T-helper 17 cell (primary cell): ENCODE measurements at places on chromosomes 12 and 14.

DNA sequence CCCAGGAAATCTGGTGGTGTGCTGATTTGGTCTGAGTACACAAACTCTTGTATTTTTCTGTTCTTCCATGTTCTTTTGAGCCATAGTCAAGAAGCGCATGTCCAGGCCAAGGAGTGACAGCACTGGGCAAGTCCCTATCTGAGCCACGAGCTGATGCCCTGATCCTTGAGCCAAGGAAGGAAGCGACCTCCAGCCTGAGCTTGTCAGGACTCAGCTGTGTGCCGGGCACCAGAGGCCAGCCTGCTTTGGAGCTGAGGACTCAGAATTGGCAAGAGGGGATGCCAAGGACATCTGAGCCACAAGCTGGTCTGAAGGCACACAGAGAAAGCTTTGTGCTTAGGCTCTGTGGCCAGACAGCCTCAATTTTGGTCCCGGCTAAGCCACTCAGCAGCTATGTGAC lies 52.6 kb downstream of the GALNT16 start:
- DNase-seq = no peak

GRCh38 chr12:31456562-31456961 lies 130.6 kb upstream of the SINHCAF start:
- DNase-seq = no peak

DNA sequence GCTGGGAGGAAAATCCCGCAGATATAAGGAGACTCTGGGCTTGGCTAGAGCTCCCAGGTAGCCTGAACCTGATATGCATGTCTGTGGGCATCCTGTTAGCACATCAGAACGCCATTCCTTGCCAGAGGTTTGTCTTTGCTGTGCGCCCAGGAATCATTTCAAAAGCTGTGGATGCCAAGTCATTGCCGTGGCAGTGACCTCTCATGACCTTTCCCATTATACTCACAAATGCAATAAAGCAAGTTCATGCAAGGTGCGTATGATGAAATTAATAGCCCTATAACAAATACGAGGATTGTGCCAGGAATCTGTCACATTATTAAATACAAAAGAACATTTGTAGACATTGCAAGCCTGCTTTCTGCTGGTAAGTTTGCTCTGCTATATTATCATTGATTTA lies 229.1 kb upstream of the PELI2 start:
- no peak for DNase-seq

DNA sequence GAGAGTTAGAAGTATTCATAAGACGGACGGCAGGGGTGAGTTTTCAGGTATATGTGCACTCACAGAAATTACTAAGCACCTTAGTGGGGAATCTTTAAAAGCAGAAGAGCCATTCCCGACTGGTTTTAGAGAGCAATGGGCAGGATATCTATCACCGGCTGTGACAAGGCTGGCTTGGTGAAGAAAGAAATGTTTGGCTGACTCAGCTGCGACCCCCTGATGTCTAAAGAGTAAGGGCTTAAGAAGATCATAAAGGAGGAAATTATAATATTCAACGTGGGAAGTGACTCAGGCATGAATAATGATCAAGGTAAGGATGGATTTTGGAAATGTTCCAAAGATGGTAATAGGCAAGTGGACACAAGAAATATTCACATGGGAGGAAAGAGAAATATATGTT lies 407.6 kb downstream of the TMEM132D start:
- DNase-seq = no peak

DNA sequence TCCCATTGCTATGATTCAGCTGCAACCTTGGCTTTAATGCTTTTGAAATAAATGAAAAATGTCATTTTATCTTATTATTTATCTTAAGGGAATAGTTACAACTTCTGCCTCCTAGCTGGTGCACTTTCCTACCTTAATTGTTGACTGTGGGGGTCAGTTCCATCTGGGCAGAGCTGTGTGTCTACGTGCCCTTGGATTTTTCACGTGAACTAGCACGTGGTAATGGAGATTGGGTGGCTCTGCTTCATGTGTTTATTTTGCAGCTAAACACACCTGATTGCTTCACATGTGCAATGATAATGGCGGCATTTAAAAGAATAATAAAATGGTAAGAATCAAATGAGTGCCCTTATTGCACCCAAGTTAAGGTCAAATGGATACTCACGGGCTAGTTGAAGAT lies 10.6 kb upstream of the PELI2 start:
- DNase-seq = no peak

DNA sequence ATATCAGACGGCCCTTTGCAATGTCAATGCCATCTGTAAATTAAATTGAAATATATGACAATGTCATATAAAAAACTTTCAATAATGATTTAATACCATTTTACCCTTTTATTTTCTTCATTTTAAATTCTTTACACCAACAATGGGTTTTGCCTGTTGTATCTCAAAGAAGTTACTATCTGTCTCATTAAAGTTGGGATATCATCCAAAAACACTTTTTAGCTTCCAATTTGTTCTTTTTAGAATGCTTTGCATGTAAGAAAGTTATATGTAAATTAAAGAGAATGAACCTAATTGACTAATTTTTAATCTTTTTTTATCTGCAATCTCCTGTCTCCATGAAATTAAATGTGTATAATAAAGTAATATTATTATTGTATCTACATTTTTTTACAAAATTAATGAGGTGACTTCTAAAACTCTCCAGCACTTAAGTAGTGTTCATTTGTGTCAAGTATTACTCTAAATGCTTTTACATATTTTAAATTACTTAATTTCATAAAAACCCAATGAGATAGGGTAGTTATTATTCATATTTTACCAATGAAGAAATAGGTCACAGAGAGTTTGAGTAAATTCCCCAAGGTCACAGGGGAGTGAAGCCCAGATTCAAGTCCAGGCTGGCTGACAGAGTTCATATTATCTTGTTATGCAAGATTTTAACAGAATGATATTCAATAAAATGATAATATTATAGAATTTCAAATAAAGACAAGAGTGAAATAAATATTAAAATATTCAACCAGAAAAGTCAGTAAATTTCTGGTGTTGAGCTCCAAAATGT lies 673.0 kb upstream of the FLRT2 start:
- no peak for DNase-seq

- DNase-seq = no peak
These were observed 1082.5 kb downstream of the BCL11B start for GRCh38 chr14:98189511-98189910.

DNA sequence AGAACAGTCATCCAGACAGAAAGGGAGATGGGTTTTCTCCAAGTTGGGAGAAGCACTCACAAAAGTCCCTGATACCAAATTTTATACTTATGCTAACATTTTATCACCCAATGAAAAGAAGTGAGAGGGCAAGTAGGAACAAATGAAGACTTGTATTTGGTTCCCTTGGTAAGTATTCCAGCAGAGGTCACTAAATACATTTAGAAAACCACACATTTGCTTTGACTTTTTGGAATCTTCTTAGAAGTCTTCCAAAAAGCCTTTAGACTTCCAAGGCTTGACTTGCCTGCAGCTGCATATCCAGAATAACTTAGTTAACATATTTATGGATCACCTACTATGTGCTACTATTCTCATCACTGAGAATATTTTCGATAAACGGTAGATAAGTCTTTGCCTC lies 3.1 kb upstream of the GYS2 start:
- no peak for DNase-seq

DNA sequence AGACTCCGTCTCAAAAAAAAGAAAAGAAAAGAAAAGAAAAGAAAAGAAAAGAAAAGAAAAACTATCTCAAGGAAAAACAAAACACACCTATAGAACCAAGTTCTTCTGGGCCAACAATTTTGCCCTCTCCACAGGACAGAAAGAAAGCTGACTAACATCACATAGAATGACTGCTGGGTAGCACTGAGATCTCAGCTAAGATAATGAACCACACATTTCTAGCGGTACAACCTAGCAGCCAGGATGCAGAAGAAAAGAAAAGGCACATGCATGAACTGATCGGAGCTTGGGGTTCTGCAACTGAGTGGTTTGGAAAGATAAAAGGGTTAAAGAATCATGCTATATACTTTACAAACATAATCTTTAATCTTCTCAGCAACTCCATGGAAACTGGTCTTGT lies 19.5 kb downstream of the TMED10 start:
- no peak for DNase-seq

DNA sequence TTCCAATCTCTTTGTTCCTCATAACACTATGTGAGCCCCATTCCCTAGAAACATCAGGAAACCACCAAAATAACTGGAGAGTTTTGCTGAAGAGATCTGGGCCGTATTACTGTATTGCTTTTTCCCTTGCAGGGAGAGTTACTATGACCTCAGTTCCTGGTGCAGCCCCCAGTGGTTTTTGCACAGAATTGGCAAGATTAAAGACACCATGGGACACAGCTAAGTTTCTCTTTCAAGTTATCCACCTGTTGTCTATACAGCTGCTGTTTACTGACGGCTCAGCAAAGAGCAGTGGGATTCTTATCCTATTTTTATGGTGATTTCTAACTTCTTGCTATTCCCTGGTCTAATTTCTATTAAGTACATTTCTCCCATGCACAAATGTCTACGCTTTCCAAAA lies 77.1 kb upstream of the SLC35F4 start:
- no peak for DNase-seq

GRCh38 chr12:83143950-83144349 lies 457.2 kb downstream of the TMTC2 start:
- no peak for DNase-seq

GRCh38 chr14:92563359-92563758 lies 49.8 kb downstream of the RIN3 start:
- no peak for DNase-seq

GRCh38 chr12:112294793-112295192 lies 87.4 kb downstream of the HECTD4 start:
- no peak for DNase-seq

DNA sequence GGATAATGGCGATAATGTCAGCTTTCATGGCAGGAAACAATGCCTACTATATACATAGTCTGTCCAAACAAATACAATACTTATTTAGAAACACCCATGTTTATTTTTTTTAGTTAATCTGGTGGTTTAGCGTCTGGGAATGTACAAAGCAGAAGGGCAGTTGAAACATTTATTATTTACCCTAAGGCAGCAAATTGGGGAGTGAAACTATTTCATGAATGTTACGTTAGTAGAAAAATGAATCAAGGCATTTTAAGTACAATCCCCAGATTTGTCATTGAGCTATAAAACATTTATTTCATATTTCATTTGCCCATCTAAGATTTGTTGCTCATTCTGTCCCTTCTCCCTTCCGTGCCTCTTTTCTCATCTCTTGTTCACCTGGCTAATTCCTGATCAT lies 87.1 kb upstream of the ATF1 start:
- no peak for DNase-seq

GRCh38 chr12:76040461-76040860 lies 8.9 kb upstream of the PHLDA1 start:
- no peak for DNase-seq

- no peak for DNase-seq
These were observed 8.9 kb upstream of the MYRFL start for GRCh38 chr12:69816082-69816481.

DNA sequence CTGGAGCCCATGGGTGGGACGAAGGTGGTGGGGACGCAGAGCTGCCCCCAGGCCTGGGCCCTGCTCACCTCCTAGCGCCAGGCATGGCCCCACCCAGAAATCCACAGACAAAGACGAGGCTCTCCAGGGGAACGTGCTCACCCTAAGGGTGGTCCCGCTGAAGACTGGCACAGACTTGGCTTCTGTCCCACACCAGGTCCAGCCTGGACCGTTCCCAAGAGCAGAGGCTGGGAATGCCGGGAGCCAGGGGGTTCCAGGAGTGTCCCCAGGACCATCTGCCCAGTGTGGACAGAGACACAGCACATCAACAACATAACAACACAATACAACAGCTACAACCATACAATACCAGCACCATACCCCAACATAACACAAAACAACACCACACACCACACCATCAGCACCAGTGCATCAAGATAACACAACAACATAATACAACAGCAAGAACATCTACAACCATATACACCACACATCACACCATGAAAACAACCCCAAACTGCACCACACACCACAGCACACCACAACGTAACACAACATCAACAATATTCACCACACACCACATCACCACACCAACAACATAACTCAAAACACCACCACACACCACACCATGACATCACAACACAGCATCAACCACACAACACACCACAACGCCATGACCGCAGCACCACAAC lies 329.6 kb downstream of the ADGRD1 start:
- DNase-seq = no peak

DNA sequence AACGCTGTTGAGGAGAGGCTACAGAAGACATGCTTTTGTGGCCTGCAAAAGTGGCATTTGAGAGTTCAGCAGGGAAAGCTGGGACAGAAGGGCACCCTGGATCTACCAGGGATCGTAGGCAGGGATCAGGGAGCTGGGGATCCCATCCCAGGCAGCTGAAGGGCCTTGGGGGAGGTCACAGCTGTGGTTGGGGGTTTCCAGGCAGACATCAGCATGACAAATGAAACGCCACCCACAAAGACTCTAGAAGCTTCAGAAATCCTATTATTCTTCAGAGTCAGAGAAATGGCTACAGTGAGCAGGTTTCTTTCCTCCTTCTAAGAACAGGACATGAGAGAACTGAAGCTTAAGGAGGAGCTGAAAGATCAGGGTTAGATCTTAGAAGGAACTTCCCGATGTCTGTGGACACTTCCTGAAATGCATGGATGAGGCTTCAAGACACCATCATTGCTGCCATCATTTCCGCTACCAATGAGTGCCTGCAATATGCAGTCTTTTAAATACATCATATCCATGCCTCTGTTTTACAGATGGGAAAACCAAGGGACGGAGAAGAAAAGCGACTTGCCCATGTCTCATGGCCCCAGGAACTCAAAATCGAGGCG lies 104.3 kb downstream of the RBM19 start:
- no peak for DNase-seq

DNA sequence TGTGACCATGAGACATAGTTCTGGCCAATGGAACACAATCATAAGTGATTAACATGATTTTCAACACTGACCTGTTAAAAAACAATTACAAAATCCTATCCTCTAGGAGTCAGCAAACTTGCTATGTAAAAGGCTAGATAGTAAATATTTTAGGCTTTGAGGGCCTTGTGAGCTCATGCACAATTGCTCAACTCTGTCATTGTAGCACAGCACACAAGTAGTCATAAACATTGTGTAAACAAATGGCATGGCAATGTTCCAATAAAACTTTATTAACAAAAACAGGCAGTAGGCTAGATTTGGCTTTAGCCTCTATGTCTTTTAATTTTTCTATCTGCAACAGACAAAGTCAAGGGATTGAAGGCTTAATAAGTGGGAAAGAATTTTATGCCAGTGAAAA lies 350.7 kb downstream of the C12orf50 start:
- no peak for DNase-seq

DNA sequence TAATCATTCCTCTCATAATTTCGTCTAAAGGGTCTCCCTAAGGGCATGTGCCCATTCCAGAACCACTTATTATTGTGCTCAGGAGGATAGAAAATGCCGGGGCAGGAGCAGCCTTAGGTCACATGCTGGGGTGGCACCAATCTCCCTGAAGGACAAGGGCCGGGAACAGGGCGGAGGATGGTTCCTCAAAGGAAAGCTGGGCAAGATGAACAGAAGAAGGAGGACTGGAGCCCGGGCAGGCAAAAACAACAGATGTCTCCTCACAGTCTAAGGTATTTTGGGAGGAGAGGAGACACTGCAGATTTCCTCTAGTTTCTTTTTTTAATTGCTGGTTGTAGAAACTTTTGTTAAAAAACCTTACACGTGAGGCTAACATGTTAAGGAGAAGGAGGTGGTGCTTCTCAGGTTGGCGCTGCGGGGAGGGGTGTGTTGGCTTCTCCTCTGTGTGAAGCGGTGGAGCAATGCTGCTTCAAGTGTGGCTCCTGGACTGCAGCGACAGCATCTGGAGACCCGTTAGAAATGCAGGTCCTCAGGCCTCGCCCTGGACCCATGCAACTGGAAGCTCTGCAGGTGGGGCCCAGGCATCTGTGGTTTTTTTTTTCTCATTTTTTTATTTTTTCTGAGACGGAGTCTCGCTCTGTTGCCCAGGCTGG lies 164.8 kb downstream of the AACS start:
- DNase-seq = no peak

- DNase-seq = no peak
These were observed 11.0 kb downstream of the ASB2 start for GRCh38 chr14:93965287-93965821.
